ENCODE measurements at places on chromosomes 7 and 10. TPM values are rescaled to one million over a fixed set of nuclear protein-coding genes. Genes with fewer than 3 reads are reported as not detected.

The NUTM2B gene
- total RNA-seq: 0.19 TPM

The DGKB gene
- not detected for total RNA-seq

The FANK1 gene
- 1.8 TPM for total RNA-seq

The GPR85 gene
- total RNA-seq: not detected

The ZNF722 gene
- not detected for total RNA-seq

The PPP1R9A gene
- 3.6 TPM for total RNA-seq

The FBXO24 gene
- total RNA-seq: 0.35 TPM

The SPDYE9 gene
- total RNA-seq: not detected

The PALS2 gene
- 23.1 TPM for total RNA-seq

The TLX1 gene
- total RNA-seq: not detected

The GBX1 gene
- not detected for total RNA-seq

The CFAP70 gene
- 0.17 TPM for total RNA-seq

The MEIG1 gene
- total RNA-seq: 0.43 TPM

The ARPC1A gene
- total RNA-seq: 129 TPM

The C10orf105 gene
- total RNA-seq: not detected

The TAS2R5 gene
- total RNA-seq: 0.34 TPM

The SLC13A1 gene
- total RNA-seq: not detected

The GHRHR gene
- not detected for total RNA-seq

The SEPTIN14 gene
- total RNA-seq: not detected

The WNT8B gene
- not detected for total RNA-seq

The DNAJC30 gene
- 10.6 TPM for total RNA-seq

The MINDY3 gene
- 14.0 TPM for total RNA-seq

The LDB3 gene
- 0.16 TPM for total RNA-seq

The VSTM2A gene
- not detected for total RNA-seq

The STOX1 gene
- total RNA-seq: 0.73 TPM

The WDR86 gene
- 0.20 TPM for total RNA-seq

The MYL7 gene
- total RNA-seq: not detected

The KIAA1217 gene
- total RNA-seq: 1.1 TPM

The PCBD1 gene
- total RNA-seq: 230 TPM

The KLF14 gene
- total RNA-seq: 0.06 TPM

The NUDT1 gene
- 117 TPM for total RNA-seq

The FFAR4 gene
- 0.06 TPM for total RNA-seq

The TEX47 gene
- total RNA-seq: not detected

The DYNC1I1 gene
- total RNA-seq: 0.15 TPM

The ALOX5 gene
- 0.22 TPM for total RNA-seq

The HABP2 gene
- 0.09 TPM for total RNA-seq

The ADIRF gene
- total RNA-seq: not detected

The PIK3CG gene
- total RNA-seq: not detected

The IFIT3 gene
- 5.4 TPM for total RNA-seq
